PC-9 (cell line): ENCODE measurements at places on chromosomes 16 and 17. TPM values are rescaled to one million over a fixed set of nuclear protein-coding genes. Genes with fewer than 3 reads are reported as not detected.

- H3K4me1 ChIP-seq: peaks cover 34% of the 10 kb centered on the region
- no peaks in the 10 kb centered on the region for H3K36me3 ChIP-seq
- H3K27ac ChIP-seq: no peak overlapping the region
- no peak overlapping the region for H3K4me3 ChIP-seq
Observed at GRCh38 chr16:50265260-50265659, 1.1 kb upstream of the ADCY7 start.

- no peak overlapping the region for H3K4me3 ChIP-seq
- peaks cover 8% of the 10 kb centered on the region; the same call in 1 of the 2 replicates for H3K27me3 ChIP-seq
- H3K36me3 ChIP-seq: no peaks in the 10 kb centered on the region
- no peak overlapping the region for H3K27ac ChIP-seq
- no peaks in the 10 kb centered on the region for H3K4me1 ChIP-seq
- no peak for DNase-seq
Observed at GRCh38 chr17:51751072-51751471, 407.4 kb downstream of the CA10 start.

Gene CASKIN1
- 2.1 and 3.3 TPM in 2 replicates for total RNA-seq

- H3K27me3 ChIP-seq: no peaks in the 10 kb centered on the region
- H3K4me3 ChIP-seq: peak overlapping the region; percentile 81
- H3K36me3 ChIP-seq: no peaks in the 10 kb centered on the region
- H3K27ac ChIP-seq: peak overlapping the region; percentile 69
- peaks cover 19% of the 10 kb centered on the region for H3K4me1 ChIP-seq
- no peak for DNase-seq
Observed at GRCh38 chr17:78127888-78128550, 536 bp downstream of the TMC6 start.

Gene CCL4L2
- not detected in 2 replicates for total RNA-seq

- no peaks in the 10 kb centered on the region for H3K4me1 ChIP-seq
- H3K27ac ChIP-seq: no peak overlapping the region
- H3K4me3 ChIP-seq: no peak overlapping the region
- DNase-seq: no peak
- H3K27me3 ChIP-seq: no peaks in the 10 kb centered on the region
- H3K36me3 ChIP-seq: no peaks in the 10 kb centered on the region; the same call in 1 of the 2 replicates
Observed at GRCh38 chr16:4869147-4869805, 22.0 kb downstream of the UBN1 start.

GRCh38 chr16:86134802-86135461 is 236.0 kb downstream of the IRF8 start:
- no peaks in the 10 kb centered on the region for H3K4me1 ChIP-seq
- H3K27me3 ChIP-seq: peaks cover 94% of the 10 kb centered on the region
- H3K4me3 ChIP-seq: no peak overlapping the region
- H3K27ac ChIP-seq: no peak overlapping the region

DNA sequence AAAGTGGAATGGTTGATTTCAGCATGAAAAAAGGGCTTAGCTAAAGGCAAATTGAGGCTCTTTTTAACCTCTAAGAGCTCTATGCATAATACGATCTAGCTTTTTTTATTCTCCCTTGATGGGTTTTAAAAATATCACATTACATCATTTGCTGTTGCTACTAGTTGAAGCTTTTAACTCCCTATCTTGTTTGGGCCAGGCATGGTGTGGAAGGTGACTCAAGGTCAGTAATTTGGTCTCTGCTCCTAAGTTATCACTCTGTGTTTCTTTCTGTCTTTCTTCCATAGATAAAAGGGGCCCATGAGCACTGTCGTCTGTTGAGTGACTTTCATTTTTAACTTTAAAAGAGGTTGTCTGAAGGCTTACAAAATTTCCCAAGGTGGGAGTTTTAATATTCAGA is 58.1 kb upstream of the GOT2 start:
- no peak overlapping the region for H3K27ac ChIP-seq
- H3K27me3 ChIP-seq: peaks cover 78% of the 10 kb centered on the region
- H3K4me3 ChIP-seq: no peak overlapping the region
- H3K4me1 ChIP-seq: no peaks in the 10 kb centered on the region

Gene GALR2
- 2.8 and 3.0 TPM in 2 replicates for total RNA-seq

- H3K4me3 ChIP-seq: no peak overlapping the region
- no peaks in the 10 kb centered on the region for H3K4me1 ChIP-seq
- no peak overlapping the region for H3K27ac ChIP-seq
- DNase-seq: no peak
- H3K36me3 ChIP-seq: no peaks in the 10 kb centered on the region
Observed at GRCh38 chr16:86383488-86384262, 126.7 kb upstream of the FOXF1 start.

GRCh38 chr16:71373073-71373472 is 14.6 kb downstream of the CALB2 start:
- peaks cover 46% of the 10 kb centered on the region for H3K36me3 ChIP-seq
- H3K4me3 ChIP-seq: no peak overlapping the region
- no peaks in the 10 kb centered on the region for H3K27me3 ChIP-seq
- no peak overlapping the region for H3K27ac ChIP-seq
- DNase-seq: no peak

- H3K36me3 ChIP-seq: no peaks in the 10 kb centered on the region
- H3K27me3 ChIP-seq: no peaks in the 10 kb centered on the region
- no peaks in the 10 kb centered on the region for H3K4me1 ChIP-seq
Observed at GRCh38 chr17:378068-378467, 25.5 kb upstream of the RPH3AL start.

DNA sequence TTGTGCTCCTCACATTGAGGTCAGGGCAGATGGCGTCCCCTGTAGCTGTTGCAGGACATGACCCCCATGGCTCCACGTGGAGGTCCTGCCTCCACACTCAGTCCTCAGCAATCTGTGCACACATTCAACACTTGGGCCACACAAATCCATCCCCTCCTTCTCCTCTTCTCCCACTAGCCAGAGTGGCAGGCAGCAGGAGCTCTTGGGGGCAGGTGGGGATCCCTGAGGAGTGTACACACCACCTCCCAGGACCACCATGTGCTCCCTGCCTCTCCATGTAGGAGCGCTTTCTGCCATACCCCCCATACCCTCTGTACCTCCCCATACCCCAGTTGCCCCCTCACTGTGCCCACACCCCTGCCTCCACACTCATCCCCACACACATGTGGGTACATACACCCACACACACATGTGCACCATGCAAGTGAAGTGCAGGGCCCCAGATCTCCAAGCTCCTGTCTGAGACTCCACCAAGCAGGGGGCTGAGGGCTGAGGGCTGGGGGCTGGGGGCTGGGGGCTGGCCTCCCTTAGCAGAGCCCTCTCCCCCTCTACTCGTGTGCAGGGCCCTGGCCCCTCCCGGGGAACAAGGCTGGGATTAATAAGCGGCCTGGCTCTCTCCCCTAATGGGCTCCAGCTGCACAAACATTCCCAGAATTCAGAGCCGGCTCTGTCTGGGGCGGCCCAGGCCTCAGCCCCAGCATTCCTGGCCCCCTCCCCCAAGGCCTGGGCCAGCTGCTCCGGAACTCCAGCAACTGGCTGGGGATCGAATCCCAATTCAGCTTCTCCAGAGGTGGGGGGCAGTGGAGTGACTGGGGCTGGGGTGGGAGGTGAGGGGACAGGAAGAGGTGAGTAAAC is 48.2 kb upstream of the MEIOC start:
- H3K36me3 ChIP-seq: no peaks in the 10 kb centered on the region
- DNase-seq: no peak
- no peak overlapping the region for H3K27ac ChIP-seq
- H3K4me1 ChIP-seq: no peaks in the 10 kb centered on the region

Gene TEDC2
- 26.3 and 28.0 TPM in 2 replicates for total RNA-seq

DNA sequence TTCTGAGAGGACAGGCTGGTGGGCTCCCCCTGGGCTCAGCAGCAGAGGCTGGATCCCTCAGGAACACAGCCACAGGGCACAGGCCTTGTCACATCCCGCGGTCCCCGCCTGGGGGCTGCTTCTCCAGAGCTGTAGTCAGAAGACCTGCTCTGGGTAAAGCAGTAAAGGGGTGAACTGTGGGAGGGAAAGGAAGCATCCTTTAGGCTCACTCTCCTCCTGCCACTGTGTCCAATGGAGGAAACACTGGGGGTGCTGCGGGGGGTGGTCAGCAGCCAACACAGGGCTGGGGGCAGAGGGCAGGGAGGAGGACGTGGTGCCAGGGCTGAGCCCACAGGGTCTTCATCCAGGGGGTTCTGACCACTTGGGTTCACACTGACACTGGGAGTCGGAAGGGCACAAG is 5.0 kb upstream of the SLC38A8 start:
- no peak overlapping the region for H3K27ac ChIP-seq
- H3K4me1 ChIP-seq: no peaks in the 10 kb centered on the region
- no peaks in the 10 kb centered on the region for H3K36me3 ChIP-seq
- H3K4me3 ChIP-seq: no peak overlapping the region
- H3K27me3 ChIP-seq: no peaks in the 10 kb centered on the region

GRCh38 chr17:43366891-43367736 is 31.7 kb upstream of the ARL4D start:
- H3K27ac ChIP-seq: peak overlapping the region; percentile 100
- no peak for DNase-seq
- H3K4me3 ChIP-seq: peak overlapping the region; percentile 25; the same call in 1 of the 2 replicates
- H3K36me3 ChIP-seq: no peaks in the 10 kb centered on the region

Gene CEMP1
- total RNA-seq: 0.43 and 0.94 TPM in 2 replicates

- no peaks in the 10 kb centered on the region for H3K4me1 ChIP-seq
- DNase-seq: no peak
- no peak overlapping the region for H3K4me3 ChIP-seq
- H3K27ac ChIP-seq: no peak overlapping the region
- no peaks in the 10 kb centered on the region for H3K36me3 ChIP-seq
Observed at GRCh38 chr16:69554495-69554894, 11.3 kb upstream of the NFAT5 start.

DNA sequence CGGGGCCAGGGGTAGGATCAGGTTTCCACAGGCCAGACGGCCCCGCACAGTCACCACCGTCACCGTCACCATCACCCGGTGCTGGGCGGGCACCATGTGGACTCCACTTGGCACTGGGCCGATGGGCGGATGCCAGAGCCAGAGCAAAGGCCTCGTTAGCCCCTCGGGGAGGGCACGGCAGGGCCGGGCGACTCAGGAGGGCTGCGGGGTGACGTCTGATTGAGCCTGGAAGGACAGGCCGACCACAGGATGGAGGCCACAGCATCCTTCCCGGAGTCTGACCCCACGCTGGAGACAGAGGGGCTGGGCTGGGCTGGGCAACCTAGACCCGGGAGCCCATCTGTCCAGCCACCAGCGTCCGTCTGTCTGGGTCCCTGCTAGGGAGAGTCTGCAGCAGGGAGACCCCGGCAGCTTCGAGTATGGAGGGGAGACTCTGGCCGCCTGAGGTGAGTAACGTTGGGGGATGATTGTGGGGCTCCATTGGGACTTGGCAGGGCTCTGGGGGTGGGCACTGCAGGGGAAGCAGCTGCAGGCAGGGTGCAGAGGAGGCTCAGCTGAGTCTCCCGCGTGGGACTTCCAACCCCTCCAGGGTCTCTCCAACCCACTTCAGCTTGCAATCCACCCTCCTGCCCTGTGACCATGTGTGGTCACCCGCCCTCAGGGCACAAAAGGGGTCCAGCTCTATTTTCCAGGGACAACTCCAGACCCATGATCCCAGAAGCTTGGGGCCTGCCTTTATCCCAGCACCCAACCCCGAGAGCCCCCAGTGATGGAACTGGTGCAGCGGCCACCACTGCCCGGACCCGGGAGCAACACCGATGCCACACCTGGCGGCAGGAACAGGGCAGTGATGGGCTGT is 22.6 kb downstream of the SLC25A10 start:
- DNase-seq: peak; percentile 45
- no peak overlapping the region for H3K27ac ChIP-seq
- H3K36me3 ChIP-seq: no peaks in the 10 kb centered on the region
- no peak overlapping the region for H3K4me3 ChIP-seq
- no peaks in the 10 kb centered on the region for H3K4me1 ChIP-seq

Gene CALB2
- total RNA-seq: 107 and 135 TPM in 2 replicates

DNA sequence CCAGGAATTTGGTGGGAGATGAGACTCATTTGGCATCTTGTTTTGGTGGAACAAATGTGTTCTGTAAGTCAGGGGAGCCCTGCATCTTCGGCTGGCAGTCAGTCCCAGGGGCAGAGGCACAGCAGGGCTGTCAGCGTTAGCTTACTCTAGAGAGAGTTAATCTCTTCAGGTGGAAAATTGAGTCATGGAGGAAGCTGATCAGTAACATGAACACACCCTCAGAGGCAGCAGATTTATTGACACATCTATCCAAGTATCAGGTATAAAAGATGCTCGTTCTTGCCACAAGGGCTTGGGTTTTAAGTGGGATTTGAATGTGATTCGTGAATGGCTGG is 55.2 kb downstream of the EPN2 start:
- no peaks in the 10 kb centered on the region for H3K27me3 ChIP-seq
- H3K36me3 ChIP-seq: no peaks in the 10 kb centered on the region
- no peaks in the 10 kb centered on the region for H3K4me1 ChIP-seq
- H3K4me3 ChIP-seq: no peak overlapping the region
- H3K27ac ChIP-seq: no peak overlapping the region

DNA sequence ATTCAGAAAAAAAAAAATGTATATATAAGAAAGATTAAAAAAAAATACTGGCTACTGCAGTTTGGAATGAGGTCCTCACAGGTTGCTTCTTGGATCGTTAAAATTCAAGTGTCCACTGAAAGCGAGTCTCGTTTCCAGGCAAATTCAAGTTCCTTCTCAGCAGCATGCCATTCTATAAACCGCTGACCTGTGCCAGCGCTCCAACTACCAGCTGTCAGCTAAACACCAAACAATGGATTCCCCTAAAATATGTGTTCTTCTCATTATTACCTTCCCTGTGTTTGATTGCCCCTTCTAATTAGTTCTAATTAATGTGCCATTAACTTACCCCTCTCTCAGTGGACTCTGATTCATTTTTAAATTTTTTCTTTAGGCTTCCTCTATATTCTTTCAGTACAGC is 92.4 kb downstream of the DNAH9 start:
- H3K4me1 ChIP-seq: no peaks in the 10 kb centered on the region
- H3K4me3 ChIP-seq: no peak overlapping the region
- no peak overlapping the region for H3K27ac ChIP-seq
- no peak for DNase-seq
- 0 out of 2 replicates have a peak, but pooled peaks cover 9% of the 10 kb centered on the region for H3K27me3 ChIP-seq

- H3K36me3 ChIP-seq: no peaks in the 10 kb centered on the region
- DNase-seq: no peak
- no peaks in the 10 kb centered on the region for H3K4me1 ChIP-seq
- no peaks in the 10 kb centered on the region for H3K27me3 ChIP-seq
- no peak overlapping the region for H3K27ac ChIP-seq
Observed at GRCh38 chr17:14393723-14394122, 92.8 kb downstream of the HS3ST3B1 start.

DNA sequence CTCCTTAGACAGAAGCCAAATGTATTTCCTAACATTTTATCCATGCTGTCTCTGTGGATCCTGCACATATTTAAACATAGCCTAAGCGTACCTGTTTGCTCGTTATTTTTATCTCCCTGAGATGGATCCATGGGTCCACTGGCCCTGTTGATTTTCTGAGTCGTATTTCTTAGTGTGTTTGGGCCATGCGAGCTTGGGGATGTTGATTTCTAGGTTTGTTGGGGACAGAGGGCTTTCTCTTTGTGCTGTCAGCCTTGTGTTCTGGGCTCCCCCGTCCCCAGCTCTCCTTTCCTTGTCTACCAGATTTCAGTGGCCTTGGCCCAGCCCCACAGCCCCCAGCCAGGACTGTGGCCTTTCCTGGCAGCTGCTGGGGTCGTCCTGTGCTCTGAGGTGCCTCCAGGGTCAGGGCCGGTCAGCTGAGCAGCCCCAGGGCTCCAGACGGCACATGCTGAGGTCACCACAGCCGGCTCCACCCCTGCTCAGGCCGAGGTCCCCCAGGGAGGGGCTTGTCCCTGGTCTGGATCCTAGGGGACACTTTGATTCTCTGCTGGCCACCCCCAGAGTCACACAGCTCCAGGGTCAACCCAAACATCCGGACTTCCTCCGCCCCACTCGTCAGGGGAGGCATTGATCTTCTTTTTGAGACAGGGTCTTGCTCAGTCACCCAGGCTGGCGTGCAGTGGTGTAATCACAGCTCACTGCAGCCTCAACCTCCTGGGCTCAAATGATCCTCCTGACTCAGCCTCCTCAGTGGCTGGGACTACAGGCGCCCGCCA is 4.4 kb downstream of the SSTR5 start:
- no peak overlapping the region for H3K4me3 ChIP-seq
- H3K36me3 ChIP-seq: no peaks in the 10 kb centered on the region
- no peak overlapping the region for H3K27ac ChIP-seq
- DNase-seq: no peak
- H3K4me1 ChIP-seq: peaks cover 9% of the 10 kb centered on the region; the same call in 1 of the 2 replicates

Gene TPSG1
- total RNA-seq: not detected in 2 replicates
